HAP-1 (cell line): ENCODE measurements at places on chromosomes 16 and 17.

- no peak for DNase-seq
Measured at GRCh38 chr16:23062524-23062923, 86.7 kb downstream of the USP31 start.

- no peak for DNase-seq
Measured at GRCh38 chr16:73389085-73389484, 341.2 kb upstream of the ZFHX3 start.

- no peak for DNase-seq
Measured at GRCh38 chr17:16818821-16819683, 129.0 kb downstream of the CCDC144A start.

GRCh38 chr17:31266042-31266441 is 31.0 kb downstream of the OMG start:
- DNase-seq = no peak

DNA sequence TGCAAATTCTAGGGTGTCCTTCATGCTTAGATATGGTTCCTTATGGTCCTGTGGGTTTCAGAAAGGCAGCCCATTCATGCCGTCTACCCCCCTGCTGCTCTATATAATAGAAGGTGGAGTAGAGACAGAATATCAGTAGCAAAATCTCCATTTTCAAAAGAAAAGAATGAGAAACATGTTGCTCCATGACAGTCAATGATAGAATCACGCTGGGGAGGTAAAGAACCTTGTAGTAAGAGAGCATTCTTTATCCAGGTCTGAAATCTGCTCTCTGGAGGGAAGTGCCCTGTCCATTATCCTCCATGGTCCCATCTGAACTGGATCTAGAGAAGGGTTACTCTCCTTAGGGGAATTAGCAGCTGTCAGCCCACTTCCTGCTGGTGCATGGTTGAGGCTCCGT is 272.8 kb downstream of the WWOX start:
- DNase-seq = no peak

GRCh38 chr16:87806261-87806640 is 40.5 kb upstream of the KLHDC4 start:
- no peak for DNase-seq

- no peak for DNase-seq
Measured at GRCh38 chr17:16989230-16989952, 17.5 kb upstream of the TNFRSF13B start.

DNA sequence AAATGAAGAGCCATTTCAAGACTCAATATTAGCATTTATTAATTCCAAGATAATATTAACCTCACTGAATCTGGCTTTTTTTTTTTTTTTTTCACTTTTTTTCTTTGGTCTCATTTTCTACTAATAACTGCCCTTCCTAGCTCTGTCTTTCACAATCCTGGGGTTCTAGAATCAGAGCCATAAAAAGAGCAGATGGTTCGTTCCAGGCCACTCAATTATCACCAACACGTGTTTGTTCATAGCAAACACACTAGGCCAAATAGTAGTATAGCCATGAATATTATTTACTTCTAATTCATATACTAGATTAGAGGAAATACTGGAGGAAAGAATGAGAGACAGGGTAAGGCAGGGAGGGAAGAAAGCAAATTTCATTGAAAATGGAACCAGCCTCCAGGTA is 39.8 kb downstream of the TEX2 start:
- DNase-seq = no peak

- DNase-seq = no peak
Measured at GRCh38 chr16:19135201-19135842, 21.6 kb downstream of the ITPRIPL2 start.
